ENCODE measurements at places on chromosomes 3 and 15.
A peak's percentile ranks its signal among the peaks of the same experiment; 100 is the strongest.

- DNase-seq = no peak
Observed at GRCh38 chr3:99772671-99773070, 45.0 kb upstream of the CMSS1 start.

DNA sequence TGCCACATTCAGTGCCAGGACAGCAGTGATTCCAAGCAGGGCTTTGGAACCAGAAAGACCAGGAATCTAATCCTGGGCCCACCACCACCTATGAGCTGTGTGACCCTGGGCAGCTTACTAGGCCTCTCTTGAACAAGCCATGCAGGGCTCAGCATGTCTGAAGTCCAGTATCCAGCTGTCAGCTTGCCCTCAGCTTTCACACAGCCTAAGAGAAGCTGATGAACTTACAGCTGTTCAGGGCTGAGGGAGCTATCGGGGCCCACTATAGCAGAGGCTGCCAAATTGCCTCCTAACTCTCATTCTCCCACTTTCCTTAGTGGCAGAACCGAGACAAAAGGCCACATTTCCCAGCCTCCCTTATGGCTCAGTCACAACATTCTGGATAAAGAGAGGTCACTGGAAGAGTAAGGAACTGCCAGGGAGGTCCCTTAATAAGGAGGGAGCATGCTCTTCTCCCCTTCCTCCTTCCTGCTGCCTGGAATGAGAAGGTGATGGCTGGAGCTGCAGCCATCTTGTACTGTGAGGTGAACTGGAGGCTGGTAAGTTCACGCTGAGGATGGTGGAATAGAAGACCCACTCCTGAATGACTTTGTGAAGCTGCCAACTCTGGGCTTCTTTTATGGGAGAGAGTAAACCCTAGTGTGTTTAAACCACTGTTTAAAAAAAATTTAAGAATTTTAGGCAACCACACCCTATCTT lies 34.5 kb downstream of the FEM1B start:
- DNase-seq = no peak

DNA sequence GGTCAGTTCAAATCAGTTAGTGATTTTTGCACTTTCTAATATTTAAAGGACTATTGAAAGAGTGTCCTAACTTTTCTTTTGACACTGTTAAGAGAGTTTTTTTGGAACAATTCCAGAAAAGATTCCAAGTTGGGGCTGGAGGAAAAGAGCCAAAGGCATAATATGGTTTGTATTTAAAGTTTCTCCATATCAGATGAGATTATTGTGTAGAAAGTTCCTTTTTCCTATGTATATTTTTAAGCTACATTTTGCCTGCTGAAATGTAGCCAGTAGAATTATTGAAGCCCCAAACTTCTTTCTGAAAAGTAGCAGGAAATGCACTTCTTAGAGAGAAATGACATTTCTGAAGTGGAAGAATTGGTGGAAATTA lies 136.5 kb upstream of the TSC22D2 start:
- DNase-seq = no peak

DNA sequence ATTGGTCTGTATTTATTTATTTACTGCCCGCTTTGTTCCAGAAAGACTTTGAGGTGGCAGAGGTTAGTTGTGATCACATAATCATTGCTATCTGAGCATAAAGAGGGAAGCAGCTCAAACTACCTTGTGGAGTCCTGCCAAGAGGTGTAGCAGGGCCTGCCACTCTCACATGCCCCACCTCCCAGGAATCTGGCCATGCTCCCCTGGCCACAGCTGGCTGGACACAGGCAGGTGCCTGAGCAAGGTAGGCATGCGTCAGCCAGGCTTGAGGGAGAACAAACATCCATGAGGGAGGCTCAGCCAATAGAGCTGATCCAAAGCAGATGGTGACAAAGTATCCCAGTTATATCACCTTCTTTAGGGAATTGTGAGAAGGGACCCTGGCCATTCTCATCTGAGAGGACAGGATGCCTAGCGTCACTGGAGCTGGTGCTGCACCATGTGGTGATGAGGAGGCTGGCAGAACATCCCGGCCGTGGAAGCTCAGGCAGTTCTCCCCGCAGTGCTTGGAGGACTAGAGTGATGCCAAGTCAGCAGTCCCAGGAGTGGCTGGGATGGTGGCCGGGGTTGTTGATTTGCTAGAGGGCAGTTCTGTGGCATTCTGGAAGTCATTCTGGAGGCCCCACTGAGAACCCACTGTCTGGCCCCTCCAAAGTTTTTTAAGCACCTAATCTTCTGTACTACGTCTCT lies 6.8 kb upstream of the POLG start:
- no peak for DNase-seq

DNA sequence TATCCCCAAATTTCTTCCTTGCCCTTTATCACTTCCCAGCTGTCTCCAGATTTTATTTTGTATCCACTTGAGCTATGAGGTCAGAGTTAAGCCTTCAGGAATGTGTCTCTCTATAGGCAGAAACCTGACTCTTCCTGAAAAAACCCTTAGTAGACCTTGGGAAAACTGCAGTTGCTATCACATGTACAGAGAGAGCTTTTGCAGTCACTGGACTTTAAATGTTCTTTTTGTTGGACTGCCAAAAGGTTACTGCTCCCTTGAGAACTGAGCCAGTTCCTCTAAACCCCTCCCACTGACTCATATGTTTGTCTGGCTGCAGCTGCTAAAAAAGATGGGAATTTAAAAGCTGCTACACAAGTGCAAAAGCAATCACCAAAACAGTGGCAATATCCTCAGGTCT lies 169.1 kb upstream of the CCDC54 start:
- peak; percentile 91 for DNase-seq

DNA sequence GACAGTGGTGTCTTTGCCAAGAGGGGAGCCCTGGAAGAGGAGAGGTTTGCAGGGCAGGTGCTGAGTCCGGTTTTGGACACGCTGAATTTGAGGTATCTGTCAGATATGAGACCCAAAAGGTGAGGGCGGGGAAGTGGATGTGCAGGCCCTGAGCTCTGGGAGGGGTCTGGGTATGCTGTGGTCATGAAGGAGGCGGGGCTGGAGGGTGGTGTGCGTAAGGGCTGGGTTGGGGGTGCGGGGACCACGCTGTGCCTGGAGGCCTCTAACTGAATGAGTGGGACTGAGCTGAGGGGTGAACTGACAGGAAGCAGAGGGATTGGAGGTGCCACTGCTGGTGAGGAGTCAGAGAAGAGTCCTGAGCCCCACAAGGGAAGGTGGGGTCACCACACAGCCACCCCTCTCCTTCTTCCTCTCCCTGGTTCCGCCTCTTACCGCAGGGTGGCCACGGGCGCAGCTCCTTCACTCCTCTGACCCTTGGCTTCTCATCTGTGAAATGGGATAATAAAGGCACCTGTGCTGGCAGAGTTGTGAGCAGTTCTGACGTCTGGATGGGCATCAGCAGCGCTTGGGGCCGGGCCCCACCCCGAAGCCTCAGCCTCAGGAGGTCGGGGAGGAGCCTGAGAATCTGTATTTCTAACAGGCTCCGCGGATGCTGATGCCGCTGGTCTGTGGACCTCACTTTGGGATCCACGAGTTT lies 28.8 kb downstream of the PSTPIP1 start:
- DNase-seq = no peak

- no peak for DNase-seq
Observed at GRCh38 chr3:42702982-42703694, 540 bp upstream of the HHATL start.

- DNase-seq = no peak
Observed at GRCh38 chr3:123158330-123158729, 43.4 kb upstream of the SEC22A start.

- no peak for DNase-seq
Observed at GRCh38 chr3:12839156-12839946, 2.0 kb downstream of the RPL32 start.

GRCh38 chr3:8712908-8713255 lies 20.7 kb upstream of the CAV3 start:
- no peak for DNase-seq

DNA sequence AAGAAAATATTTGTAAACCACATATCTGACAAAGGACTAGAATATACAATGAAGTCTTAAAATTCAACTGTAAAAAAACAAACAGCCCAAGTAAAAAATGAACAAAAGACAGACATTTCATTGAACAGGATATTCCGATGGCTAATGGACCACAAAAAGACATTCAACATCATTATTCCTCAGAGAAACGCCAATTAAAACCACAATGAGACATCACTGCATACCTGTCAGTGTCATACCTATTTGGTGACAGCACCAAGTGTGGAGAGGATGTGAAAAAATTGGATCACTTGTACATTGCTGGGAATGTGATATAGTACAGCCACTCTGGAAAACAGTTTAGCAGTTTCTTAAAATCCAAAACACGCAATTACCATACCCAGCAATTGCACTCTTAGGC lies 29.9 kb upstream of the TJP1 start:
- DNase-seq = no peak

GRCh38 chr3:128624526-128625138 lies 26.0 kb downstream of the RPN1 start:
- DNase-seq = no peak

DNA sequence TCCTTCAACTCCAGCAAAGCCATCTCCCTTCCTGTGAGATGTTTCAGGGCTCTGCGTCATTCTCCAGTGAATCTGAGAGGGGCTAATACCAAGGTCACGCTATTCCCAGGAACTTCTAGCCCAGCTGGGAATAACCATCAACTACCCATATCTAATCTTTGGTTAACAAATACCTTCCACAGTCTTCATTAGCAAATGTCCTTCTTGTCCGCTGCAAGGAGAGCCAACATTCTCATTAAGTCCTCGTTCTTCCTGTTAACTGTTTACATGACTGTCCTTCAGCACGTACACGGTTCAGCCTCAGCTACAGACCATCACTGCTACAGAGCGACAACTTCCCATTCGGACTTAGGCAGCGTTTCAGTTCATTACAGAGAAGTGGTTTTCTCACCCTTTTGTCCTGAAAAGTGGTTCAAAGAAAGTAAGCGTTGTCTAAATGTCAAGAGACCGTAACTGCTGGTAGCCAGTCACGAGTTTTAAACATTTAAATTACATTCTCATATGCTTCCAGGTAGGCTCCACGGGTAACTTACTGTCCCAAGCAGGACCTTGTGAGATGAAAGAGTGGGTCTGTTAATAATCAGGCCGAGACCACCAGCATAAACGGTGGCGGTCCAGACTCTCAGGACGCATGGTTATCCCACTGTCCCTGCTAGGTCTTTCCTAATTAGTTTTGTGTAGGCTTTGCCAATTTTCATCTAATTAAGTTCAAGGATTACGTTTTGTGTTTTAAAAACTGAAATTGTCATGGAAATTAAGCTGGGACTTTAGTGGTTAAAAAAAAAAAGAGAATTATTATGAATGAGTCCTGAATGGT lies 63.8 kb downstream of the CHSY1 start:
- DNase-seq = peak; percentile 72

DNA sequence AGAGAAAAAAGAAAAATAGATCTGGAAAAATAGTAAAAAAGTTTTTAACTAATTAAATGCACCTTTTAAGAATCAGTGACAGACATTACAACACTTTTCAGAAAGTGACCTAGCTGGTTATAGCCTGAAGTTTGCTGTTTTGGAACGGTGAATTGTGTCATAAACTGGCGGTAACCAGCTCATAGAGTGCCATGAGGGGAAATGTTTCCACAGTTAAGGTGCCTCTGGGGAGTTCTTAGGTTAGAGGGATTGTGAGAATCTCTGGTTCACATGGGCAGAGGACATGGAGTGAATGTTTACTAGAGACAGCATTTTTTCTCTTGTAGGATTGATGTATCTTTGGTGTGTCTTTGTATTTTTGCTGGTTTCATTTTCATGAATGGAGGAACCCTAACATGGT lies 2.8 kb downstream of the TBC1D23 start:
- DNase-seq = no peak

DNA sequence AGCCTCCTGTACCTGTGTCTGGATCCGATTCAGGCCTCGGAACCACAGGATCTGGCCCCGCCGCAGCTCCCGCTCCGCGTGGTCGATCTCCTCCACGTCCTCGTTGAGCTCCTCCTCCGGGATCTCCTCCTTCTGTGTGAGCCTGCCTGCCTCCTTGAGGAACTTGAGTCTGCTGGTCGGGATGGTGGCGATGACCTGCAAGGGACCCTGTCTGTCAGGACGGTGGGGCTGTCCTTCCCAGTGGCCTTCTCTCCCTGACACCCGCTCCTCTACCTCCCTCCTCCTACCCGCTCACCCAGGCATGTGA lies 17.2 kb upstream of the SEC13 start:
- DNase-seq = no peak

DNA sequence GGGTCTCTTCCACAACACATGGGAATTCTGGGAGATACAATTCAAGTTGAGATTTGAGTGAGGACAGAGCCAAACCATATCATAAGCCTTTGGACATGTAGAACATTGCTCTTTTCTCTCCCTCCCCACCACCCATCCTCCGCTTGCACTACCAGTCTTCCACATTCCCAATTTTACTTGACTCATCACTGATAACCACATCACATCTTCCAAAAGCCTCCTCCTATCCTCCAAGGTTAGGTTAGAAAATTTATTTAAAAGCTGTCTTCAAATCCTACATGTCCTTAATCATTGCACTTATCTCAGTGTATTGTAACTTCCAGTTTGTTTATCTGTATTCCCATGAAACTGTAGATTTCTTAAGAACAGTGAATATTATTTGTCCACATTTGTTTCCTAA lies 10.4 kb downstream of the ZBED2 start:
- no peak for DNase-seq

DNA sequence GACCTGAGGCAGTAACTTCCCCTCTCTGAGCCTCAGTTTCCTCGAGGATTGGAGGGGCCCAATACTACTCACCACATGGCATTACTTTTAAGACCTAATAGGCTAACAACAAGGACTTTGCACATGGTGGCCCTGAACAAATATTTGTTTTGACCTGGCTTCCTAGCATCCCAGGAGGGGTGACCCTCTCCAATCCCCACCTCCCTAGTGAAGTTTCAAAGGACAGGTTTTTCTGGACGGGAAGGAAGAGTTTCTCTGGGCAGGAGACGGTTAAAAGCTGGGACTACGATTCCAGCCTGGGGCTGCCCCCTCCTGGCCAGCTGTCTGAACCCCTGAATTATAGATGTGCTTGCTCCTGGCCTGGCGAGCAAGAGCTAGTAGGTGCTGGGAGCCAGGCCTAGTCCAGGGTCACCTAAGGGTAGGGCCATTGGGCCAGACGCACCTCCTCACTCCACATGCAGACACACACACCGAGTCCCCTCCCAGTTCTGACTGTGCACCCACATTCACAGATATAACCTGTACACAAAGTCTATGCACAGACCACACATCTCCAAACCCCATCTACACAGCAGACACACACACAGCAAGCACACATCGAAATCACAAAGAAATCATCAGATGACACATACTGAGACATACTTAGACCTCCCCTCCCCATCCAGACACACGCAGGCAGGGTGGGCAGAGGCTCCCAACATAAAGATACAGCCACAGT lies 2.7 kb upstream of the ISL2 start:
- DNase-seq = no peak

GRCh38 chr3:187197335-187197649 lies at the start of gene RTP1:
RTP1 (plus strand) TSS chr3:187197486; CDS start chr3:187197516, 30 bp downstream.
- no peak for DNase-seq

All from AG08395 (cell line).